SK-N-MC (cell line): ENCODE measurements at places on chromosomes 3 and 15.

GRCh38 chr15:71411538-71412482 is 296.5 kb downstream of the THSD4 start:
- no peak for DNase-seq

- DNase-seq = no peak
These were observed 126.2 kb upstream of the BHLHE40 start for GRCh38 chr3:4852780-4853748.

- DNase-seq = no peak
These were observed 52.2 kb downstream of the SATB1 start for GRCh38 chr3:18372786-18373405.

GRCh38 chr3:128432301-128432970 is 34.3 kb downstream of the DNAJB8 start:
- no peak for DNase-seq

GRCh38 chr15:66673410-66674322 is 28.4 kb upstream of the SMAD6 start:
- DNase-seq = no peak

GRCh38 chr3:182906036-182906435 is 74.3 kb downstream of the DCUN1D1 start:
- no peak for DNase-seq

DNA sequence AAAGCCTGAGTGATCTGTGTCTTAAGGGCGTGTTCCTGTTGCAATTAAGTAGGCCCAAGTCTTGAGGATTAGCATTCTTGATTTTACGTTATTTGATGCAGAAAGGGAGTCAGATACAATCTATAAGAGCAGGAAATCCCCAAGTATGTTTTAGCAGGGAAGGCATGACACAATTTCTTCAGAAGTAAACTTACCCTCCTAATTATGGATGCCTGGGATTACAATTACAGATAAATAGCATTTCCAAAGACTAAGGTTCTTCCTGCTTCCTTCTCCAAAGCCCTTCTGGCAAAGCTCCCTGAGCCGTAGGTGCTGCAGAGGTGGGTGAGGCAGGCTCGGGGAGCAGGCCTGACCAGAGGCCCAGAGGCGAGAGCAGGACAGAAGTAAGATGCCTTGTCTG is 34.9 kb upstream of the ST6GAL1 start:
- DNase-seq = no peak

- no peak for DNase-seq
These were observed 313.5 kb downstream of the RPLP1 start for GRCh38 chr15:69766156-69766555.

DNA sequence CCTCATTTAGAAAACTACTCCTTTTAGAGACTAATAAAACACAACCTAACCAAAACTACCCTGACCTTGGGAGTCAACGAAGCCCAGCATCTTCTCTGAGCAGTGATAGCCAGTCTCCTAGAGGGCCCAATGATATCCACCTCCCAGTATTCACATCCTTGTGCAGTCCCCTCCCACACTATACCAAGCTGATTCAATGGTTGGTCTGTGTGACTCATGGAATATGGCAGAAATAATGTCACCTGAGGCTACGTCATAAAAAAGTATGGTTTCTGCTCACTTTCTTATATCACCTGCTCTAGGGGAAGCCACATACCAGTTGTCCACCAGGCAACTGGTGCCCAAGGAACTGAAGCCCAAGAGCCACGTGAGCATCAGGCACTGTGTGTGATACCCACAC is 21.4 kb upstream of the USF3 start:
- DNase-seq = no peak

GRCh38 chr3:58698246-58698645 is 31.7 kb upstream of the FAM3D start:
- no peak for DNase-seq

GRCh38 chr3:18712713-18713576 is 287.8 kb upstream of the SATB1 start:
- DNase-seq = no peak

DNA sequence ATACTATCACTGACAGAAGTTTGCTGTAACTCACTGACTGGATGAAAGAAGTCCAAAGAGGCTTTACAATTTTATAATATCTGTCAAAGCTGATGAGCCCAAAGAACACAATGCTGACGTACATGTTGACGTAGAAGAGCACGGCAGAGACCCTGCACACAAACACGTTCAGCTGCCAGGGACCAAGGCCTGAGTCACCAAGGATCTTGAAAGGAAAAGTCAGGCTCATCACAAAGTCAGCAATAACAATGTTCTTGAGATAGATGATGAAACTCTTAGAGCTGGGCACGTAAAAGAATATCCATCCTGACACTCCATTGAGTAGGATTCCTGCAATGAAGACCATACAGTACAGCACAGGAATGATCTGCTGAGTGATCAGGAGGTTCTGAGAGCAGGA is 10.9 kb upstream of the GPR171 start:
- no peak for DNase-seq

DNA sequence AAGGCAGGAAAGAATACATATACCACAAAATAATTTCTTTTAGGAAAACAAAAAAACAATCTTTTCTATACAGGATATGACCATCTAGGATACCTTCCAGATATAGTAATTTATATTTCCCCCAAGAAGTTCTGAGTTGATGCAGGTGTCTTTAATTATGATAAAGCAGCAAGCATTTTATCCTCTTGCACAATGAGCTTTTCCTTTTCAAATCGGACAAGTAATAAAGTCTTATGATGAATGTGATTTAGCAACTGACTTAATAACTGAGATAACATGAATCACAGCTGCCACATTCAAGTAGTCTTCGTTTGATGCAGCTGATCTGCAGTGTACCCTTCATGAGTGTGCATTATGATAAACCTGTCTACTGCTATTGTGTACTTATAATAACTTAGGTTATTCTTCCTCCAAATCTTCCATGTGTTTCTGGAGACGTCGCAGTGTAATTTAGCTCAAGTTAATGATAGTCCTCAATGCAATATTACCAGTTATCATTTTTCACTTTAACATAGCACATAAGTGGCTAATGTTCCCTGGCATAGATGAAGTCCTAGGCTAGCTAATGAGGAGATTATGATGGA is 260.3 kb upstream of the MRPL3 start:
- peak; percentile 83 for DNase-seq

- DNase-seq = no peak
These were observed 151.9 kb upstream of the ZNF385D start for GRCh38 chr3:21902956-21903355.

DNA sequence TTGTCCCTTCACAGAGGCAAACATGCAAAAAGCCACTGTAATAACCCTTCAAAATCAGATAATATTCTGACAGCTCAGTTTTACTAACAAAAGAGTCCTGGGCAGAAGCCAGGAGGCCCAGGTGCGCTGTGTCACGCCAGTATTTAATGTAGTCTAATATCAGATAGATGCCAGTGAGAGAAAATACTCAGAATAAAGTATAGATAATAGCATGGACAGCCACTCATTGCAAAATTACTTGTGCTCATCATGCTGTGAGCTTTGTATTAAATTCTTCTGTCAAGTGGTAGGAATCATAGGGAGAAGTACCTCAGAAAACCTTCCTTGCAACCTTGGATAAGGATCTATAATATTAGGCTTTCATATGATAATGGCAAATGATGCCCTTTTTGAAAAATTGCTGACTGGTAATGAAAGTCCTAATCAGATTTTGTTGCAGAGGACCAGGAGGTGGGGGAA is 1154.3 kb downstream of the ROBO1 start:
- no peak for DNase-seq

DNA sequence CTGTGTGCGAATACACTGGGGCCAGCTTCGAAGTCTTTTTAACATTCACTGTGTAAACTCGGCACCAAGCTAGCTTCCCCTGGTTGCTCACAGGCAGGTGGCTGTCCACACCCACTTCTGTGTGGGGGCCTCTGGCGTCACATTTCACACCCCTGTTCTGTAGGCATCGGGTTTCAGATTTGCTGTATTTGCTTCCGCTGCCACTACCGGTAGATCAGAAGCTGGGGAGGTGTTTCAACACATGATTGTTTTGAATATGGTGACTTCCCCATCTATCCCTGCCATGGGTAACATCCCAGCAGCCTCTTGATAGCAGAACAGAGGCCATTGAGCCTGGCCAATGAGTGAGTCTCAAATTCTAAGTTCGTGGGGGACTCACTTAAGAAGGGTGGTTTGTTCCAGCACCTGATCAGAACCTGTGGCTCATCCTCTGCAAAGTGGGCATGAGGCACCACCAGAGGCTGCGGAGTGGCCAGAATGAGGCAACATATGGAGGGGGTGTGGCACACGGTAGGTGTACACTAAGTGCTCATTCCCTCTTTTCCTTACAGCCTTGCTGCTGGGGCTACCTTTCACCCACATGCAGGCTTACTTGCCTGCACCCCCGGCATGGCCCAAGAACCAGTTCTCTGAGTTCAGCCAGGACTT is 61.5 kb downstream of the IQSEC1 start:
- DNase-seq = no peak

- DNase-seq = no peak
These were observed 127.8 kb downstream of the EPHB1 start for GRCh38 chr3:134922866-134923265.
